ENCODE measurements at places on chromosomes 12 and 14.

- no peak for DNase-seq
Observed at GRCh38 chr12:46177837-46178608, 90.8 kb downstream of the SLC38A1 start.

DNA sequence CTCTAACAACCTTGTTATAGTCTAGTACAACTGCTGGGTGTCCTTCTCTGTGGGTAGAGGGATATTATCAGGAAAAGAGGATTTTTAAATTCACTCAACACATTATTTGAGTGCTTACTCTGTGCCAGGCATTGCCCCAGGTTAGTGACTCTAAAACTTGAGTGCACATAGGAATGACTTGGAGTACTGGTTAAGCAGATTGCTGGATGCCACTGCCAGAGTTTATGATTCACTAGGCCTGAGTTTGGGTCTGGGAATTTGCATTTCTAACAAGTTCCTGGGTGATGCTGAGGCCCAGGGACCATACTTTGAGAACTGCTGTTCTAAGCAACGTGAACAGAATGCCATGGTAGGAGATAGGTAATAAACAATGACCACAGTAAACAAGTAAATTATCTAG is 96.6 kb downstream of the CFAP54 start:
- DNase-seq: no peak

GRCh38 chr14:50095895-50096294 is 20.5 kb downstream of the VCPKMT start:
- DNase-seq: no peak

DNA sequence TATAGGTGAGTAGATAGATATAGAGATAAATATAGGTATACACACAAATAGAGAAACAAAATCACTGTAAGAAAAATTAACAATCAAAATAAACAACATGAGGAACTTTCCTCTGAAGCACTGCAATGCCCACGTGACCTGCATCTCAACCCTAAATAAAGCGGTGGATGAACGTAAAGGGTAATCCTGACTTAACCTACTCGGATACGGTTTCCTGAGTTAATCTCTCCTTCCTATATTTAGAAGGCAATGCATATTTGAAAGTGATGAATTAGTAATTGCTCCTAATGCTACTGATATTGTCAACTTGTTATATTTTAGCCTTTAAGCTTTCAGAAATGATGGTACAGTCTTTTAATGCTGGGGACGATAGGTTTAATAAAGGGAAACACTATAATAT is 221.4 kb downstream of the ITPR2 start:
- DNase-seq: no peak

DNA sequence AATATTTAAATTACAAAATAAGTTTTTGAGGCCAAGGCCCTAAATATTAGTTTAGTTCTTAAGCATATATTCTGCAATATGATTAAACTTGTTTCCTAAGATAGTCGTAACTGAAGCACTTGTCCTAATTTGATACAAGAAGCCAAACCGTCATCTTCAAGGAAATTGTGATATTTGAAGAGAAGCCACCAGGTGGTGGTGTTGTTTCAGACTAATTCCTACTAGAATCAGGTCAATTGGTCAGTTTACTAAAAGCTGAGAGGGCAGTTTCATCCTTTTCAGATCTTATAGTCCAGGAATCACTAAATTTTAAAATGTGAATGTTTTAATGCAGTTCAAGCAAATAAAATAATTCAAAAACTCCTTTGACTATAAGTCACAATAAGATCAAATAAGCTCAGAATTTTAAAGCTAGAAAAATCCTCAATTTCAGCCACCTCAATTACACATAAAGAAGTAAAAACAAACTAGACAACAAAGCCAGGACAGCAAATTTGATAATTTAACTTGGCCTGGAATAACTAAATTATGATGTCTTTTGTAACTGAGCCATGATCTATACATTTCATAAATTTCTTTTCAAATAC is 7.1 kb upstream of the ARL1 start:
- DNase-seq: no peak

GRCh38 chr14:63262446-63262845 is 56.3 kb downstream of the GPHB5 start:
- DNase-seq: no peak

GRCh38 chr12:79006306-79006705 is 141.7 kb downstream of the SYT1 start:
- no peak for DNase-seq

DNA sequence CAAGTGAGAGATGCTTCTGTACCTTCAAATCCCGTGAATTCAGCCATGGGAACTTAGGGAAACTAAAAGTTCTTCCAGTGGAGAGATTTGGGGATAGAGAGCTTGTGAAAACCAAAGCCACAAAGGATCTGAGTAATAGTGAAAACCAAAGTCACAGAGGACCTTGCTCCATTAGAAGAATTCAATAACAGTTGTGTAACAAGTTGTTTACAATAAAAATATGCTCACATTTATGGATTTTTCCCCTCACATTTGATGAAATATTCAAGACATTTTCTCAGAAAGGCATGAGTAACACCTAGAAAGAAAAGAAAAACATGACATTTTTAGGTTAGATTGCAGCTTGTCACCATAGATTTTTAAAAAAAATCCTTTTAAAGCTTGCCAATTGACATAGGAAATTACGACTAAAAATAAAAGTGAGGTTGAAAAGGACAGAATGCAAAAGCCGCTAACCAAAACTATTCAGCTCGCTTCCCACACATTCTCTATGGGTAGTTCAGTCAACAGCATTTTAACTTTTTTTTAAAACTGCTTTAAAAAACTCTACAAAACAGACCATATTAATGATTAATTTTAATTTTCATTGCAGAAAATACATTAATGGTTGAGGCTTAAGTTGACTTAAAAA is 113.2 kb downstream of the CAND1 start:
- no peak for DNase-seq

DNA sequence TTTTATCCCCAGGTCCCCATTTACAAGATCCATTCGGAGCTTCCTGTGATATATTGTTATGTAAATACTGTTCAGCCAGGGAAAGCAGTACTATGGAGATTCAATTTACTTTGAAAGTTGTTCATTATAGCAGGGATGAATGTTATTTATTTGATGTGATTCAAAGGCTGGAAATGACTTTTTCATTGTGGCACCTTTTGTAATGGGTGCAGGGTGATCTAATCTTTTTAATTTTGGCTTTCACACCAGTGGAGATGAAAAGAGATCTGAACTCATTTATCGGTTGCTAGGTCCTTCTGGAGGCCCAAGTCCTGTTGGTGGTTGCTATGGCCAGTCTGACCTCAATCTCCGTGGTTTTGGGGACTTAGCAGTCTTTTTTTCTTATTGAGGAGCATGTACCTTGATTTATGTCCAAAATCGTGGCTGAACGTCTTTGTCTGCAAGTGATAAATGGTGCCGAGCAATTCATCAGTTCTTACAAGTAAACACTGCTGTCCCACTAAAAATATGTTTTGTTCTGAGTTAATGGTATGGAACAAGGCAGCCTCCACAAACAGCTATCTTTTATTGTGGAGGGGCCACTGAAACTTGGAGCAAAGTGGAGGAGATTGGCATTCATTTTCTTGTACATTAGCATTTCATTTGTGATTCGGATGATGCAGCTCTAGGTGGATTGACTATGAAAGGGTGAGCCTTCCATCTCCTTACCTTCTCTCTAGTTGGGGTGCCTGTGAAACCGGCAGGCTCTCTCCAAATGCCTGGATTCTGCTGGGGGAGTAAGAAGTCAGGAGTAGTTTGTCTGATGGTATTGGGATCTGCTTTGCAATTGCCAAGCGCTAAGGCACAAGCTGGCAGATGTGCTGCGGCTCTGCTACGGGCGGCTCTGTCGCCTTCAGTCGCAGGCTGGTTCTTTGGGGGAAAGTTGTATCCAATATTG is 2.0 kb downstream of the RMST start:
- DNase-seq: no peak

DNA sequence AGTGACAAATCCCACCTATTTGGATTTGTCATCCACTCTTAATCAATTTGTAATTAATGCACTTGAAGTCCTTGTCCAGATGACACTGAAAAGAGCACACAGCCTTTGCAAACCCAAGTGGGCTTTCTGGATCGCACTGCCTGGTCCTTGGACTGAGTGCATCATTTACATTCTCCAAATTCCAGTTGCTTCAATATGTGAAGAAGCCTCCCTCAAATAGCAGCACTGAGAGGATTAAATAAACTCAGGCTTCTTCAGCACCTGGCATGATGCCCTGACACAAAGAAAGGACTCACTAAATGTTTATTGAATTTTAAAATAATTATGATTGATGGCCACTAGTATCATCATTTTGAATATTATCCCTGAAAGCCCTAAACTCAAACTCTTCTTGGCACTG is 496.5 kb downstream of the VRK1 start:
- DNase-seq: no peak

DNA sequence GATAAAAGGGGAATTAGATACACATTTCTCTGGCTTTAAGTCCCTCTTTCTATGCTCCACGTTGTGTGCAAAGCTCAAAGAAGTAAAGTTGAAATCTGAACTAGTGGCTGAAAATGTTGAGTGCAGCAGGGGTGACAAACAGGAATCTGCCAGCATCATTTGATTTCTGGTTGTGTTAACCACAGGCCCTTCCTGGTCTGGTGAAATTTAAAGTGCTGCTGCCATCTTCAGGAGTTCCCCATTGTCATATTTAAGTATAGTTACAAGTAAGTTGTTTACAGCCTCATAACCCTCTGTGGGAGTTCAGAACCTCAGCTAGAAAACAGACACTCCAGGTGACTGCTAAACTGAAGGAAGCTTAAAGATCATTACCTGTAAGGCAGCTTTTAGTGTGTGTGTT is 90.9 kb upstream of the CCDC196 start:
- peak; percentile 6 for DNase-seq

All from T-helper 2 cell treated with Interferon-gamma antibody and Interleukin-4, amounts not matched to agents 5 μg/mL and 100 μg/mL, for 36 hours (primary cell).